ENCODE measurements at places on chromosomes 16 and 17.

DNA sequence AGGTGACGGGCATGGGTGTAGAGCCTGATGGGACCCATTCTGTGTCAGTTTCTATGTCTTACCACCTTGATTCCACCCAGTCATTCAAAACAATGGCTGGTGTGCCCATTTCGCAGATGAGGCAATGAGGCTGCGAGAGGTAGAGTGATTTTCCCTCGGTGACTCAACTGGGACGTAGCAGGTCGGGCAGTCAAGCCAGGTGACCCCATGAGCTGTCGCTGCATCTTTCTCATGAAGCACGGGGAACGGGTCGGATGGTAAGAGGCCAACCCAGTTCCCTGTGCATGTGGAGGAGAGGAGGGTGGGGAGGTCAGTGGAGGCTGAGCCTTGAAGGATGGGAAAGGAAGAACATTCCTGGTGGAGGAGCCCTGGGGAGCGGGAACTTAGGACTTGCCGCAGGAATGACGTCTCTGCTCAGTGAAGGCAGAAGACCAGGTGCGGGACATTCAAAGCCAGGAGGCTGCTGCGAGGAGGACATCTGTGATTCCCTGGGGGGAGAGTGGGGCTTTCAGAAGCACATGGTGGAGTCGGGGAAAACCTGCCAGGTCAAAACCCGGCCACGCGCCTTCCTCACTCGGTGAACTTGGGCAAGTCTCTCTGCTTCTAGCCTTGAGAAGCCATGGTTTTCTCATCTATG lies 1.1 kb downstream of the IL21R start:
- DNase-seq = no peak

DNA sequence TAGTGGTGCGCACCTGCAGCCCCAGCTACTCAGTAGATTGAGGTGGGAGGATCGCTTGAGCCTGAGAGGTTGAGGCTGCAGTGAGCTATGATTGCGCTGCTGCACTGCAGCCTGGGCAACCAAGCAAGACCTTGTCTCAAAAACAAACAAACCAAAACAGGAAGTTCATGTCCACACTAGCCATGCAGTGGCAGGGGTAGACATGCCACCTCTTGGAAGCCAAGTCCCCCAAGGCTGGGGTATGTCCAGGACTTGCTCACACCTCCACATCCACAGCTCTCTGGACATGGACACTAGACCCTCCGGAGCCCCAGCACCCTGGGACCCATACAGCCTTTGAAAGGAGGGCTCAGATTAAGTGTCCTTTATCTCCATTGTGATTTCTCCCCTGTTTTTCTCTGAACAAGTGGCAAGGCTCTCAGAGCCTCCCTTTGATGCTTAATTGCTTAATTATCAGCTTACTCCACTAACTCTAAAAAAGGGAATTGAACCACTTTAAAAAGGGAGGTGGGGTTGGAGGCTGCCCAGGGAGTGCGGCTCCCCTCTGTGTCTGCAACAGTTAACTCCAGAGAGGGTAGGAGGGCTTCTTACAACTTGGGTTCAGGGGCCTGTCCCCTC lies 424.6 kb upstream of the C16orf82 start:
- DNase-seq = no peak

- DNase-seq = no peak
Observed at GRCh38 chr17:41340494-41340893, 10.1 kb downstream of the KRT33A start.

GRCh38 chr16:65658349-65658748 lies 536.5 kb upstream of the CDH11 start:
- no peak for DNase-seq

- no peak for DNase-seq
Observed at GRCh38 chr17:74599023-74599399, 6.9 kb upstream of the CD300LD start.

GRCh38 chr17:2438823-2439222 lies 38.0 kb upstream of the MNT start:
- no peak for DNase-seq

- DNase-seq = no peak
Observed at GRCh38 chr17:21131137-21131536, 4.4 kb downstream of the DHRS7B start.

GRCh38 chr17:13134076-13134475 lies 116.2 kb upstream of the ELAC2 start:
- no peak for DNase-seq

DNA sequence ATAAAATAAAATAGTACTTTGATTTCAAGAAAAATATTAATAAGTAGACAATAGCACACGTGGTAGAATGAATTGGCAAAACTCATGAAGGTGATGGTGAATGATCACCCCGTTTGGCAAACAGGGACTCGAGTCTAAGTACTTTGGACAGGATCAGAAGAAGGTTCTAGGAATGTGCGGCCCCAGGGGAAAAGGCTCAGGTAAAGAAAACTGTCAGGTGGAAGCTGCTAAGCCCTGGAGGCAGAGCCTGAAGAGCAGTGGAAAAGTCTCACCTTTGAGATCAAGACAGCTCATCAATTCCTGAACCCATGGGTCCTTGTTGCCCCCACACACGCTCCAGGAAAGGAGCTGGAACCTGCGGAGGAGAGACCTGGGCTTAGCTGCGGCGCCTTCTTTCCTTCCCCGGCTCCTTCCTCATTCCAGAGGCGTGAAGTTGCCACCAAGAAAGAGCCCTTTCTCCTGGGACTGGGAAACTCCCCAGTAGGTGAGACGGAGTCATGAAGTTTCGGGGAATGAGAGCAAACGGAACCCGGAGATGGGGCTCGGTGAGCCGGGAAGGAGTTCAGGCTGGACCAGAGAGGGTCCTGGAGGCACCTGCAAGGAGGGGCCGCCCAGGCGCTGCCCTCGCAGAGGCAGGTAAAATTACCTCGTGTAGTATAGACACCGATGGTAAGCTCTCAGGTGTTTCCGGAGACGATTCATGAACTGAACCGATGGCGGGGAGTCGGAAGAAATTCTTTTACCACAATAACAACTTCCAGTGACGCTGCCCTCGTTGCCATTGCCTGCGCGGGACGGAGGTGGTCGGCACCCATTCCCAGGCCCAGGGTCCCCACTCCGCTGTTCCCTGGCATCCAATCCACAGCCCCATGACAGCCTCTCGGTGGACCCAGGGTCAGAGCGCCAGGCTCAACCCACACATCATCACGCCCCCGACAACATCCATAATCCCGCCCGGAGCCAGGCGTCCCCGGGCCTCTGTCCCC lies 1.2 kb upstream of the ZMYND15 start:
- DNase-seq = no peak

DNA sequence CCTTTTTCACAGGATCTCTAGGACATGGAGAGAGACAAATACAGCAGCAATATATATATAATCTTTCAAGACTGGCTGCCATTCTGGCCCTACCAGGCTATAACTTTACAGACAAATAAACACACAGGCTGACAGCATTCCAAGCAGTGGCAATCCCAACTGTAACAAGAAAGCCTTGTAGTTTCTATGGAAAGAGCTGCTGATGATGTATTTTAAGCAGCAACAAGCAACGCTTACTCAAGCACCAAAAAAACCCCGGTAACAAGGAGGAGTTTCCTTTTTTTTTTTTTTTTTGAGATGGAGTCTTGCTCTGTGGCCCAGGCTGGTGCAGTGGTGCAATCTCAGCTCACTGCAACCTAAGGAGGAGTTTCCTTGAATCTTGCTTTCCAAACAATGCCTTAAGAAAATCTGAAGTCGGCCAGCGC lies 23.2 kb downstream of the LSM12 start:
- DNase-seq = no peak

- no peak for DNase-seq
Observed at GRCh38 chr16:49712106-49712505, 143.8 kb downstream of the ZNF423 start.

GRCh38 chr17:81306491-81306890 lies 11.4 kb upstream of the SLC38A10 start:
- DNase-seq = no peak

GRCh38 chr16:63623551-63624039 lies 1498.3 kb downstream of the CDH11 start:
- DNase-seq = no peak

DNA sequence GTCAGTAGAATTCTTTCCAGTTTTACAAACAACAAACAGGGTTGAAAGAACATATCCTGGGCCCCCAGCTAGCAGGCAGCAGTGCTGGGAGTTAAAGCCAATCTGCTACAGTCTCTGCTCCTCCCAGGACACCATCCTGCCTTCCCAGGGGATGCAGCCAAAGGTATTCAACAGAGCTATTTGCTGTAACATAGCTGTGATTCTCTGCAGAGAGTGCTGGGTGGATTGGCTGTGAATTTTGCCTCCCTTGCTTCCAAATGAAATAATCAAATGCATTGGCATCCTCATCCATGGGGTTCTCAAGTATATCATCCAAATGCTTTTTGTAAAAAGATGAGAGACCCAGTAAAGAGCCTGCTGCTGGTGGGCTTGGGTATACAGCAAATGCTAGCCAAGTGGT lies 124.3 kb downstream of the NPIPB5 start:
- DNase-seq = no peak

DNA sequence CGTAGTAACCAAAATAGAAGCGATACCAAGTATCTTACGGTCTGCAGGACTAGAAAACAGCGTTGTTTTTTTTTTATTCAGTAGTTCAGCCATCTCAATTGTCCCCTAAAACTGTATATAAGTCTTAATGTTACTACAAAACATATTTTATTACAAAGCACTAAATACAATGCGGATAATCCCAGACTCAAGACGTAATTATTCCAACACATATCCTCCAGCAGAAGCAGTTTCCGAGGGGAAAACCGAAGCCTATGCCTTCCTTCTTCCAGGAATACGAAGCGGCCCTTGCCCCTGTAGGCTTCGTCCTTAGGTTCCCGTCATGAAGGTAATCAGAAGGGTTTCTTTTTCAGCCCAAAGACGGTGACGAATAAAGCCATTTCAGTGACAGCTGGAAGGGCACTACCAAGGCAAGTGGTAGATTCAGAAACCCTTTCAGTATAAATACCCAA lies 2.3 kb downstream of the TMEM107 start:
- no peak for DNase-seq

GRCh38 chr16:11356573-11357331 lies 11.5 kb downstream of the RMI2 start:
- DNase-seq = peak; percentile 68

DNA sequence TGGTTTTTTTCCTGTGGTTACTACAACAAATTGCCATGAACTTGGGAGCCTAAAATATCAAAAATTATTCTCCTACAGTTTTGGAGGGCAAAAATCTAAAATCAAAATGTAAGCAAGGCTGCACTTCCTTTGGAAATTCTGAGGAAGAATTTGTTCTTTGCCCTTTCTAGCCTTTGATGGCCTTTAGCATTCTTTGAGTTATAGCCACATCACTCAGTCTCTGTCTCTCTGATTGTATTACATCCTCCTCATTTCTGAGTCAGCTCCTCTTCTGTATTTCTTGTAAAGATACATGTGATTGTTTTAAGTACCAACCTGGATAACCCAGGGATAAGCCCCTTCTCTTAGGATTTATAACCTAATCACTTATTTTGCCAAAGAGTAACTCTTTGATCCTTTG lies 282.0 kb downstream of the BCAS3 start:
- no peak for DNase-seq

GRCh38 chr16:83397601-83398291 lies 410.0 kb upstream of the HSBP1 start:
- DNase-seq = no peak

GRCh38 chr17:66715745-66716156 lies 119.2 kb upstream of the CACNG5 start:
- peak; percentile 72 for DNase-seq

GRCh38 chr17:42135664-42136653 lies 13.4 kb downstream of the HSPB9 start:
- DNase-seq = no peak

GRCh38 chr17:15124264-15124595 lies 140.9 kb downstream of the PMP22 start:
- no peak for DNase-seq

- no peak for DNase-seq
Observed at GRCh38 chr16:83554540-83554939, 253.2 kb upstream of the HSBP1 start.

- DNase-seq = no peak
Observed at GRCh38 chr17:17391668-17392370, 85.0 kb upstream of the MED9 start.

DNA sequence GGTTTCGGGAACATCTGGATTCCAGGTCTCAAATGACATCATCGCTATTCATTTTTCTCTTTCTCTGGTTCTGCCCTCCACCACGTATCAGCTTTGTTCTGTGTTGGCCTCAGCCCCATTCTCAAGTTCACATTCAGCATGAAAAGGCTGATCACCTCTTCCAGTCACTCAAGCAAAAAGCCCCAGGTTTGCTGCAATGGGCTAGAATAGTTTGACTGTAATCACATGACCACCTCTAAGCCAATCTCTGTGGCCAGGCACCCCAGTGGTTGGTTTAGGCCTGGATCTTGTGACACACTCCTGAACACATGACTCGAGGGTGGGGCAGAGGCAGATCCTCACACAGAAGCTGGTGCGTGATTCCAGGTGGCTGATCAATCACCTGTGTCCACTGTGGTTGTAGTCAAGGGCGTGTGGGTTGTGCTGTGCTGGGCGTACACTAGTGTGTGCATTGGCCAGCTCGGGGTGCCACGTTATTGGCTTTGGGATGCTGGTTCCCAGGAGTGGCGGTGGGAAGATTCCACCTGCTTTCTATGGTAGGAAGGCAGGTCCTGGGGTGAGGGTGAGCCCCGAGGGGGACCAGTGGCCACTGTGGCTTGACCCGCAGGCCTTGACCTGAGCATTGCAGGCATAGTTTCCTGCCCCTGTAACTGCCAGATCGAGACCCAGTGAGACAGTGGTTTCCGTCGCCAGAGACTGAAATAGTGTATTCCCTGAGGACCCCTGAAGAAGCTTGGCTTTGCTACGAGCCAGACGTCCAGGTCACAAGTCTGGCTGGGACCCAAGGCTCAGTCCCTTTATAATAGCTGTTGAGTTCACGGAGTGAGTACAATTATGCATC lies 12.0 kb downstream of the EEF2K start:
- peak; percentile 89 for DNase-seq

GRCh38 chr17:17987187-17987896 lies 14.7 kb downstream of the DRC3 start:
- DNase-seq = no peak

GRCh38 chr17:64315032-64315490 lies 52.0 kb upstream of the TEX2 start:
- DNase-seq = no peak

DNA sequence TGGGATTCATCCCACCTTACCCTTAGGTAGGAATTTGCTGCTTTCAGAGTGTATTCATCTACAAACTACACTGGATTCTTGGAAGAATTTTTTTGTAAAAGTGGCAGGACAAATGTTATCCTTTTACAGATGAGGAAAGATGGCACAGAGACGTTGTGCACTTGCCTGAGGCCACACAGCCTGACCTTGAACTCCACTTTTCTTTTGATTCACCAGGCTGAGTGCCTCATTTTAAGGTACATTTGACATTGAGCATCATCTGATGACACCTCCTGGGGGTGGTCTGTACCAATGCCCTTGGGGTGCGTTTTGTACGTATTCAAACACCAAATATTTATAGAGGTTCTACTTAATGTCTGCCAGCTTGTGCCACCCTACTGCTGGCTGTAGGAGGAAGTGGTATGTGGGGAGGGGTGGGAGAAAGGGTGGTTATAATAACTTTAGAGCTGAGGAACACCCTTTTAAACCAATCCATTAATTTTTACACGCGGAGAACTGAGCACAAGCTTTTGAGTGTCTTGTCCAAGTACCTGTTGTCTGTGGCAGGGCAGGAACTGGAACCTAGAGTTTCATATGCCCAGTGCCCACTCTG lies 29.1 kb downstream of the HS3ST3B1 start:
- no peak for DNase-seq

Data from GM13976 (cell line).